ENCODE measurements at places on chromosomes 3 and 15.

- no peak for DNase-seq
Measured at GRCh38 chr3:15783361-15783969, 14.3 kb downstream of the ANKRD28 start.

DNA sequence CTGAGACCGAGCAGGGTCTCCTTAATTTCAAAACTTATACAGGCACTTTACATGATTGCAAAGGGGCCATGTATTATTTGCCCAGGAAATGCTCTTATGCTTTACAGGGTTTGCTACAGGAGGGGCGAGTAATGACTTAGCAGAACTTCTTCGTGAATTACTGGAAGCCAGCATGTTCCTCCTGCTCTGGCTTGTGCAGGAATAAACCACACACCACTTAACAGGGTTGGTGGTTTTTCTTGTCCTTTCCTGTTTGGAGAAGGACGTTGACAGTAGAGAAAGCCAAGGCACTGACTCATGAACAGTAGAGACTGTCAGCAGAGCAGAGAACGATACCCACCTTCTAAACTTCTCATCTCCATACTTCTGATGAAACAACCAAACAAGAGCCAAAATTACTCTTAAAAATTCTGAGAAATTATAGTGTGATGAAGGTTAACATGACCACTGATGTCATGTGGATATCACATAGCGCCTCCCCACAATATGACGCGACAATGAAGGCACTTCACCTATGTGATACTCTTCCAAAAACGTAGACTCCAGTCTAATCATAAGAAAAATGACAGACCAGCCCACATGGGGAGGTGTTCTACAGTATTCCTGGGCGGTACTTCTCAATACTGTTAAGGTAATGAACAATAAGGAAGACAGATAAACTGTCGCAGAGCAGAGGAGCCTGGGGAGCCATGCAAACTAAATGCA lies 24.7 kb upstream of the MCTP2 start:
- no peak for DNase-seq

- no peak for DNase-seq
Measured at GRCh38 chr3:128285042-128285966, 132.0 kb downstream of the EEFSEC start.

DNA sequence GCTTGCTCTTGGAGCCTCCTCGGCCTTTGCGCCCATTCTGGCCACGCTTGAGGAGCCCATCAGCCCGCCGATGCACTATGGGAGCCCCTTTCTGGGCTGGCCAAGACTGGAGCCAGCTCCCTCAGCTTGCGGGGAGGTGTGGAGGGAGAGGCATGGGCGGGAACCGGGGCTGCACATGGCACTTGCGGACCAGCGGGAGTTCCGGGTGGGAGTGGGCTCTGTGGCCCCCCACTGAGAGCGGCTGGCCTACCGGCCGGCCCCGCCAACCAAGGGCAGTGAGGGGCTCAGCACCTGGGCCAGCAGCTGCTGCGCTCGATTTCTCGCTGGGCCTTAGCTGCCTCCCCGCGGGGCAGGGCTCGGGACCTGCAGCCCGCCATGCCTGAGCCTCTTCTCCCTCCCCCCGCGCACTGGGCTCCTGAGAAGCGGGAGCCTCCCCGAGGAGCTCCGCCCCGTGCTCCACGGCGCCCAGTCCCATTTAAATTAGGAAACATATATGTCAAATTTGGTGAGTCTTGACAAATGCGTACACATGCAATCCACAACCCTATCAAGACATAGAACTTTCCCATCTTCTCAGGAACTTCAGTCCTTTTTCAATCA lies 97.6 kb upstream of the CNTN3 start:
- DNase-seq, result no peak

Measured in GM12864 (cell line).